Neural crest cell (in vitro differentiated cells): ENCODE measurements at places on chromosomes 4 and X.

GRCh38 chr4:91113130-91113706, 986.0 kb downstream of the CCSER1 start:
- DNase-seq, result no peak
- H3K36me3 ChIP-seq, result no peaks in the 10 kb centered on the region
- no peaks in the 10 kb centered on the region for H3K27me3 ChIP-seq
- no peaks in the 10 kb centered on the region for H3K4me1 ChIP-seq
- no peak overlapping the region for H3K4me3 ChIP-seq

DNA sequence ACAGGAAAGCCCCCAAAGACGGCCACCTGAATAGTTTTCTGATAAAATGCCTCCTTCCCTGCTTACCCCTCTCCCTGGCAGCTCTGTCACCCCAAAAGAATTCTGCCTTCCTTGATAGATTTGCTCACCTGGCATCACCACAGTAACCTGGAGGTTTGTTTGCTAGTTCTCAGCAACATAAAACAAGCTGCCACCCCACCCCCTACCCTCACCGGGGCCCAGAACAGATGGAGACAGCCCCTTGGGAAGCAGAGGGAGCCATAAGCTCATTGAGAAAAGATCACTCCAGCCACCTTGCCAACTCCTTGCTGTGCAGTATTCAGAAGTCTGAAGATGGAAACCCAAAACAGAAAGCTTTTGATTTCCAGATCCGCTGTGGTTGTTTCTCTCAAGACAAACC, 108.6 kb downstream of the DHX15 start:
- H3K4me1 ChIP-seq, result peaks cover 21% of the 10 kb centered on the region
- H3K36me3 ChIP-seq, result no peaks in the 10 kb centered on the region
- H3K27ac ChIP-seq, result no peak overlapping the region
- DNase-seq, result no peak
- peak overlapping the region; percentile 73 for H3K4me3 ChIP-seq

DNA sequence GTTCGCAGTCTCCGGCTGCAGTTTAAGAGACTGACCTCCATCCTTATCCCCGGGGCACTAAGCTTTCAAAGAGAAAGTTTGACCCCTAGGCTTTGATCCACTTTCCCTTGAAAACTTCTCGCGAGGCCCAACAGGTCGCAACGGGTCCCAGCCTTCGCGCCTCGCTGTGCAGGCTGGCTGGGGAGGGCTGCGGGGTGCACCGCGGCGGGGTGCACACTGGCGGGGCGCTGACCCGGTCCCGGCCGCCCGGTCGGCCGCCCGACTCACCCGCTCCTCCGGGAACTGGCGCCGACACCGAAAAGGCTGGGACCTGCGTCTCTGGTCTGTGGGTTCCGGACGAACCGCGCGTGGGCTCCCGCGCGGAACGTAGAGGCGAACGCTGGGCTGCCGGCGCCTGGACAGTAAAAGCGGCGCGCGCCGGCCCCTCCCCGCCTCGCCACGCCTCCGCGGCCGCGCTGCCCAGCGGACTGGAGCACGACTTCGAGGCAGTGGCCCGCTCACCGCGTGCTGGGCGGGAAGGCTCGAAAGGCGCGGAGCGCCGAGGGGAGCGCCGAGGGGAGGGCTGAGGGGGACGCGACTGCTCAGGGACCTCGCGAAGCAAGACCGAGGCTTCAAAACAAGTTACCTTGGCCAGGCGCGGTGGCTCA, at the start of gene TAF7L:
Gene TAF7L (minus strand): TSS at position 378 of the 647 bp plus-strand sequence. CDS start 3,791 bp downstream, outside the sequence.
- H3K27ac ChIP-seq, result no peak within 1 kb of the TSS
- no peaks in the 10 kb centered on the region for H3K27me3 ChIP-seq
- H3K4me3 ChIP-seq, result no peak within 1 kb of the TSS
- H3K36me3 ChIP-seq, result no peaks in the 10 kb centered on the region

- peaks cover 6% of the 10 kb centered on the region for H3K36me3 ChIP-seq
- no peaks in the 10 kb centered on the region for H3K27me3 ChIP-seq
- peaks cover 12% of the 10 kb centered on the region for H3K4me1 ChIP-seq
- DNase-seq, result no peak
- no peak overlapping the region for H3K27ac ChIP-seq
- H3K4me3 ChIP-seq, result no peak overlapping the region
Measured at GRCh38 chrX:68652326-68653170, 5.1 kb downstream of the STARD8 start.

GRCh38 chrX:3806630-3807029, 93.2 kb upstream of the PRKX start:
- no peak overlapping the region for H3K4me3 ChIP-seq
- no peaks in the 10 kb centered on the region for H3K36me3 ChIP-seq
- H3K27ac ChIP-seq, result no peak overlapping the region

- DNase-seq, result no peak
- peaks cover 11% of the 10 kb centered on the region for H3K36me3 ChIP-seq
- no peaks in the 10 kb centered on the region for H3K27me3 ChIP-seq
- no peak overlapping the region for H3K27ac ChIP-seq
- H3K4me1 ChIP-seq, result no peaks in the 10 kb centered on the region
Measured at GRCh38 chr4:107631560-107631959, 88.5 kb downstream of the PAPSS1 start.

DNA sequence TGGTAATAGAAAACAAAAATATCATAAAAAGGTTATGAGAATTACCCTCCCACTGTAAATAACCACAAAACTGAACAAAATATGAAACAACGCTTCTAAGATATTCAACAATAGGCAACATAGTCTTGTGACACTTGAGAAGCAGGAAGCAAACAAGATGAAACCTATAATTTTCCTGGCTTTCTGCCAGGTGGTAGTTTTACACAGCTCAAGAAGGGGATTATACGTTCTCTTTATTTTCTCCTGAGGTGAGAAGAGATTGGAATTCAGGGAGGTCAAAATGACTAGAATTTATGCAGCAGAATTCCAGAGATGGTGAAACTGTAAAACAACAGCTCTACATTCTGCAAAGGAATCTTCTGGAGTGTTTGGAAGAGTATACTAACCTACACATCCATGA, 186.0 kb downstream of the HHIP start:
- H3K27me3 ChIP-seq, result no peaks in the 10 kb centered on the region
- H3K4me3 ChIP-seq, result no peak overlapping the region
- no peak for DNase-seq
- no peaks in the 10 kb centered on the region for H3K36me3 ChIP-seq
- H3K27ac ChIP-seq, result no peak overlapping the region

- no peak overlapping the region for H3K4me3 ChIP-seq
- DNase-seq, result peak; percentile 20
- no peak overlapping the region for H3K27ac ChIP-seq
- no peaks in the 10 kb centered on the region for H3K36me3 ChIP-seq
Measured at GRCh38 chrX:51461053-51462044, 35.0 kb downstream of the NUDT11 start.

DNA sequence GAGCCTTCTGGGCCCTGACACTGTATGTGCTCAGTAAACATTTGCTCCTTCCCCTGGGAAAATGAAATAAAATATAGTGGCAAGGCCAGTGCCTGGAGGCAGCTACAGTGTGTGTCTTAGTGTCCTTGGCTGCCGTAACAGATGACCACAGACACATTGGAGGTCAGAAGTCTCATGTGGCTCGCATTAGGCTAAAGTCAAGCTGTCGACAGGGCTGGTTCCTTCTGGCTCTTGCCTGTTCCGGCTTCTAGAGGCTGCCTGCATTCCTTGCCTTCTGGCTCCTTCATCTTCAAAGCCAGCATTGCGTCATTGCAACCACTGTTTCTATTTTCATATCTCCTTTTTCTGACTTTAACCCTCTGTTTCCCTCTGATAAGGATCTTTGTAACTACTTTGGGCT, 83.6 kb upstream of the STX18 start:
- H3K27me3 ChIP-seq, result no peaks in the 10 kb centered on the region
- DNase-seq, result no peak
- peaks cover 30% of the 10 kb centered on the region for H3K4me1 ChIP-seq
- no peak overlapping the region for H3K4me3 ChIP-seq
- H3K36me3 ChIP-seq, result peaks cover 4% of the 10 kb centered on the region

DNA sequence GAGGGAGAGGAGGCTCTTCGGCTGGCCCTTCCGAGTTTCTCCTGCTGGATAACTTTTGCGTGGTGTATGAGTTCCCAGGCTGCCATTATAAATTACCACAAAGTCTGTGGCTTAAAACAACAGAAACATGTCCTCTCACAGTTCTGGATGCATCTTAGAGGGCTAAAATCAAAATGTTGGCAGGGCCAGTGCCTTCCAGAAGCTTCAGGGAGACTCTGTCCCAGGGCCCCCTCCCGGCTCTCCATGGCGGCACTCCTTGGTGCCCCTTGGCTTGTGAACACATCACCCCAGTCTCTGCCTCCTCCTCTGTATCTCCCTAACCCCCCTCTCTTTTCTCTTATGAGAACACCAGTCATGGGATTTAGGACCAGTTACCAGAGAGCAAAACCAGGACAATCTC, 23.3 kb upstream of the PPP2R2C start:
- peaks cover 49% of the 10 kb centered on the region for H3K27me3 ChIP-seq
- H3K4me3 ChIP-seq, result no peak overlapping the region
- H3K36me3 ChIP-seq, result no peaks in the 10 kb centered on the region
- H3K27ac ChIP-seq, result no peak overlapping the region
- H3K4me1 ChIP-seq, result peaks cover 15% of the 10 kb centered on the region

DNA sequence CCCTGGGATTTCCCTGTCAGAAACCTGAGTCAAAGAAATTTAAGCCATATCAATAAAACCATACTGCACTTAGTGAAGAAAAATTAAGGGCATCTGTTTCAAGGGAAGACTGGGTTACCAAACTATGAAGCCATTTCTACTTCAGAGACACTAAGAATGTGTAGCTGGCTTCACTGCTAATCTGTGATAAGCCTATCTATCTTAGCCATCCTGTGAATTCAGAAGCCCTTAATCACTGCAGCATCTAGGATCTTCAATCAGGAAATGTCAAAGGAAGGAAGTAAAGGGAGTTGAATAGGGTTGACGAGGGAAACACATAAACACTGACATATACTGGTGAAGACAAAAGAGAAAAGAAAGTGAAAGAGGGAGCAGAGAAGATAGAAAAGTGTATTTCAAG, 777.6 kb upstream of the DIAPH2 start:
- peaks cover 17% of the 10 kb centered on the region for H3K4me1 ChIP-seq
- no peak overlapping the region for H3K4me3 ChIP-seq
- no peaks in the 10 kb centered on the region for H3K27me3 ChIP-seq
- no peak for DNase-seq
- no peak overlapping the region for H3K27ac ChIP-seq

- peak overlapping the region; percentile 88 for H3K4me3 ChIP-seq
- H3K27ac ChIP-seq, result no peak overlapping the region
Measured at GRCh38 chr4:3531318-3531878, 824 bp downstream of the LRPAP1 start.

DNA sequence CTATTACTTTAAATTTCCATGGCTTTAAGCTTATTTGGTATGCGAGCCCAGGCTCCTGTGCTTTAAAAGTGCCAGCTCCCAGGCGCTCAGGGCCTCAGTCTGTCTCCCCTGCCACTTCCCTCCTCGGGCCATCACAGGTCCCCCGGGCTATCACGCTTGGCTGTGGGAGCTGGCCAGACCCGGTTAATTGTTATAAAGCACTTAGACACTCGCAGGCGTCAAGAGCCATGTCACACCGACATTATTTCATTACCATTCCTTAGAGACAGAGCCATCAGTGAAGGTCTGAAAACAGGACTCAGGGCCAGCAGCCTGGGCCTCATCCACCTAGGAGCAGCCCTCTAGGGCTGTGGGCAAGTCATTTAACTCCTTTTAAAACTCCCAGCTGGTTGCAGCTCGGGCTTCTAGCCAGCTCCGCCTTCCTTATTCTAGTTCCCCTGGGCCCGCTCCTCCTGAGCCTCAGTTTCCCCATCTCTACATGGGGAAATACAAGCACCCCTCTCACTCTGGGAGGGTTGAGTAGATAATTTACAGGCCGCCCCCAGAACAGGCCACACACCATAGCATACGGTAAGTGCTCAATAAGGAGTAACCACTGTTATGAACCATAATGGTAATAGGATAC, 99.0 kb downstream of the HMX1 start:
- no peak overlapping the region for H3K4me3 ChIP-seq
- H3K4me1 ChIP-seq, result no peaks in the 10 kb centered on the region
- no peaks in the 10 kb centered on the region for H3K36me3 ChIP-seq
- peaks cover 25% of the 10 kb centered on the region for H3K27me3 ChIP-seq
- DNase-seq, result no peak

DNA sequence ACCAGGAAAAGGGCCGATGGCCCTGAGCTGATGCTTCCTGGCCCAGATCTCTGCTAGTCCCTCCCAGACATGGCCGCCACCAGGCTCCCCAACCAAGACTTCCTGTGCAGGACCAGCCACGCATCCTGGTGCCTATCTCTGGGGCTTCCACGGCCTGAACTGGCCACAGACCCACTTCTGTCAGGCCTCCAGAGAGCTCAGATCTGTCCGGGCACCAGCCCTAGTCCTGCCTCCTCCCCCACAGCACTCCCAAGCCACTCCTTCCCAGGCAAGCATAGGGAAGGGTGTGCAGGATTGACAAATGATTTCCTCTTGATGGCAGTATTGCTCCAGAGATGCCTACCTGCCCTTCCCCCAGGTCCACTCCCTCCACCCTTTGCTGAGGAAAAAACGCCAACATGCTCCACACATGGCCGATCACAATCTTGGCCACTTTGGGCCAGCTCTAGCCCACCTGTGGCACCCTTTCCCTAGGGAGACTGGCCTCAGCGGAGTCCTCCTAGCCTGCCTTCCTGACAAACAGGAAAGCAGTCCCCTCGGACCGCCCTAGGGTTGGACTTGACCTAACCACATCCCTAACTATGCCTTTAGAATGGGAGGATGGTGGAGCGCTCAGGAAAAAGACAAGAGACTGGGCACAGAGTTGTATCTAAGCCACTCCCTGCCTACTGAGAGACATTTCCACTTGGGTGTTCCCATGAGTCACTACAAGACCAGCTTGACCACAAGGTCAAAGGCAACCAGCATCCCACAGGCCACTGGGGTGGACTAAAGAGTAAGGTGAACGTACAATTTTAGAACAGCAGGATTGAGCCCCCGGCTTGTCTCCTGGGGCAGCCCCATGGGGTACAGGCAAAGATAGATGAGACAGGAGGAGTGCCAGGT, 277.5 kb upstream of the AGTR2 start:
- H3K36me3 ChIP-seq, result peaks cover 45% of the 10 kb centered on the region
- no peak for DNase-seq
- no peak overlapping the region for H3K27ac ChIP-seq
- H3K27me3 ChIP-seq, result no peaks in the 10 kb centered on the region
- no peaks in the 10 kb centered on the region for H3K4me1 ChIP-seq

DNA sequence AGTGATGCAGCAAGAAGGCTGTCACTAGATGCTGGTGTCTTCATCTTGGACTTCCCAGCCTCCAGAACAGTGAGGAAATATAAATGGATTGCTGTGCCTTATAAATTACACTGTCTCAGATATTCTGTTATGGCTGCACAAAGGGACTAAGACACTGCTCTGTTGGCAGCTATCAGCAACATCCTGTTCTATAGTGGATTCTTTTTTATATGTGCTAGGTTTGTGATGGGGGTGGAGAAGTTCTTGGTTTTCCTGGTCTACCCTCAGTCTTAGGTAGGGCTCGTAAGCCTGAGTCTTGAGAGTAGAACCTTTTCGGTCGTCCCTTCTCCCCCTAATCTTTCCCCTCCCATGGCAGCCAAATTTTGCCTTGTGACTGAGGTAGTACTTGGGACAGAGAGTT, 17.3 kb downstream of the STIM2 start:
- no peaks in the 10 kb centered on the region for H3K27me3 ChIP-seq
- DNase-seq, result no peak
- H3K36me3 ChIP-seq, result peaks cover 12% of the 10 kb centered on the region
- no peaks in the 10 kb centered on the region for H3K4me1 ChIP-seq
- H3K4me3 ChIP-seq, result no peak overlapping the region

- H3K4me1 ChIP-seq, result no peaks in the 10 kb centered on the region
- H3K4me3 ChIP-seq, result no peak overlapping the region
- DNase-seq, result no peak
- H3K27ac ChIP-seq, result no peak overlapping the region
Measured at GRCh38 chr4:8763966-8764901, 107.4 kb downstream of the HMX1 start.
